ENCODE measurements at places on chromosomes 6 and 20.

DNA sequence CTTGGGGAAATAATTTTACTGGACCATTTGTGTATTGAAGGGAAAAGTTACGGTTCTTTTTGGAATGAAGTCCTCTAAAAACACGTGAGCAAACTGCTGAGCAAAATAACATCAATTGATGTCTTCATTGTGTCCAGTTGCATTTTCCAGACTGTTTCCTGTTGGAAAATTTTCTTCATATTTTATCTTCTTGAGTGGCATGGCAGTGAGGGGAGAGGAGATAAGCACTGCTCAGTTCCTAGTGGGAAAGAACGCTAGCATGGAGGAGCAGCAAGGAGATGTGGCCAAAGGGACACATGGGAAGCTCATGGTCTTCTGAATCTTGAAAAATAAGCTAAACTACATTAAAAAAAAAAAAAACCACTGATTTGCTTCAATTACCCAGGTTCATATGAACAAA lies 776.0 kb downstream of the TFAP2A start:
- DNase-seq: no peak

DNA sequence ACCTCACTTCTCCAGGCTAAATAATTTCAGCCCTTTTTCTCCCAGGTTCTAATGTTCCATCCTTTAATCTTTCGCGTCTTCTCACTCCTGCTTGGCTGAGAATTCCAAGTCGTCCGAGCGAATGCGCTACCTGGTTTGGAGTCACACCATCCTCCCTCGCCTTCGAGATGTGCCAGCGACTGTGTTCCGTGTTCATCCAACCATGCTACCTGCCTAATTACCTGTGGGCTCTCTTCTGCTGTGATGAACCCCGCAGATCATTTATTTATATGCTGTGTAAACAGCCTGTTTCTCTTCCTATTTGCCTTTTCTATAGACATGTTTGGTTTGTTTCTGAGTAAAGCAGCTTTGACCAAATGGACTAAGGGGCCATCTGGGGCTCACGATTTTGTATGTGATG lies 83.5 kb upstream of the TMEM181 start:
- no peak for DNase-seq

DNA sequence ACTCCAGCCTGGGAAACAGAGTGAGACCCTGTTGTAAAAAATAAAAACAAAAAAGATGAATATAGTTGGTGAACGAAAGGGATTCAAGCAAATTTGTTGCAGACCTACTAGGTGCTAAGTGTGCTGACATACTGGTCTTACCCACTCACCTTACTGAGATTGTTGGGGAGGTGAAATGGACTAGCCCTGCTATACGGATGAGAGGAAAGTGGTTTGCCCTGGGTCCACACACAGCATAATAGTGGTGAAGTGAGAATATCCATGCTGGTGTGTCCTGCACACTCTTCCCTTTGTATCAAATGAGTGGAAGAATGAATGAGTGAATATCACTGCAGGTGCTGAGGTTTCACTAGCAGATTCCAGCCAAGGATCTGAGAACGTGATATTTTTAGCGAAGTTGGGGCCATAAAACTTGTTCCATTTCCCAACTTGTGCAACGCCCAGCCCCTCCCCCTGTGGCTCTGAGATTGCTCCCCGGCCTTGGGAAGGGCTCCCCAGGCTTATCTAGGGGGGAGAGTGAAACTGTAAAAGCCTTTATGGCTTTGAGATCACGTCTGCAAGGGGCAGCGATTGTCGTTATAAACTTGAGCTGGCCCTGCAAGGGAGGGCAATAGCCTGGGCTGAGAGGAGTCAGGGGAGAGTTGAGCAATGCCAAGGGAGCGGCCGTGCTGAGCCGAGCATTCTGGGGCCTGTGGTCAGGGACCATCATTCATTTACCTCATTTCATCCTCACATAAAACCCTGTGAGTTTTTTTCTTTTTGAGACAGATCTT lies 33.2 kb upstream of the TTPAL start:
- no peak for DNase-seq

DNA sequence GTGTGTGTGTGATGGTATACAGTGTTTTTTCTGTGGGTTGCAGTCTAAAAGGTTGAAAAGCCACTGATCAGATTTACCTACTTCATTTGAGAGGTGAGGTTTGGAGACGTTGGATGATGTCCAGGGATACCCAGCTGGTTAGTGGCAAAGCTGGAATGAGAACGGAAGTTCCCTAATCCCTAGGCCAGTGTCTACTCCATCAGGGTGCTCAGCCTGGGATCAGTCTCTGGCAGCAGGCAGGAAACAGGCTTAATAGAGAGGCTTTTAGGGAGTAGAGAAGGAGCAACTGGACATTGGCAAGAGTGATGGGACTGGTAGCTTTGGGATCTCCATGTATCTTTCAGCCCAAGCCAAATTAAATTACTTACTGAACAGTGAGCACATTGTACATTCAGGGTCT lies 80.7 kb downstream of the C6orf52 start:
- DNase-seq: no peak

- DNase-seq: no peak
These were observed 169.3 kb downstream of the TSHZ2 start for GRCh38 chr20:53141201-53142050.

GRCh38 chr20:1870792-1871550 lies 24.2 kb upstream of the SIRPA start:
- DNase-seq: no peak

DNA sequence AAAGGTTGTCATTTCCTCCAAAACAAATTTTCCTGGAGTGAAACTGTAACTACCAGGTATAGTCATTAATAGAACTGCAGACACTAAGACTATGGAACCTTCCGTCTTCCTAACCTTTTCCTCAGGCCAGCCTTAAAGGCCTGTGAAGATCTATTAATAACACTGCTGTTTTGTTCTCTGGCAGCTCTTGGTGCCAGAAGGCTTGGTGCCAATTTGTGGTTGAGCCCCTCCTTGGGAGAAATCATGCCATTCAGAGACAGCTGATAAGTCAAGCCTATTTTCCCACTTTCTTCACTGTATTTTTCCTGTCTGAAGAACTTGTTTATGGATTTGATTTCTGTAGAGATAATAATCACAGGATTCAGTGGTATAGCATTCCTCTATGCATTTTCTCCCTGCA lies 64.8 kb downstream of the HCRTR2 start:
- no peak for DNase-seq

DNA sequence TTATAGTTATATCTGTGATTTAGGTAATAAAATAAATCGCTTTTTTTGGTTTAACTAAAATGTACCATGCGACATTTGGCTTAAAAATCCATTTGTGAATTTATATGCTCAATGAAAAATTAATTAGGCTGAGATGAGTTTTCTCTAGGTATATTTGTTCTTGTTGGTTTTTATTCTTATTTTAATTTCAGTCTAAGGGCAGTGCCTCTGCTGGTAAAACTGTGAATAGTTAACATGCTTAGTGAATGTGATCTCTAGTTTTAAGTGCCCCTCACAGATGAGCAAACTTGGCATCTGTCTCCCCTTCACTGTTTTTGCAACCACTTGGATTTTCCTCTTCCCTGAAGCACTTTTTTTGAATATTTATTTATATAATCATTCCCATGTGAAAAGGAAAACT lies 822.7 kb downstream of the GRIK2 start:
- DNase-seq: no peak

DNA sequence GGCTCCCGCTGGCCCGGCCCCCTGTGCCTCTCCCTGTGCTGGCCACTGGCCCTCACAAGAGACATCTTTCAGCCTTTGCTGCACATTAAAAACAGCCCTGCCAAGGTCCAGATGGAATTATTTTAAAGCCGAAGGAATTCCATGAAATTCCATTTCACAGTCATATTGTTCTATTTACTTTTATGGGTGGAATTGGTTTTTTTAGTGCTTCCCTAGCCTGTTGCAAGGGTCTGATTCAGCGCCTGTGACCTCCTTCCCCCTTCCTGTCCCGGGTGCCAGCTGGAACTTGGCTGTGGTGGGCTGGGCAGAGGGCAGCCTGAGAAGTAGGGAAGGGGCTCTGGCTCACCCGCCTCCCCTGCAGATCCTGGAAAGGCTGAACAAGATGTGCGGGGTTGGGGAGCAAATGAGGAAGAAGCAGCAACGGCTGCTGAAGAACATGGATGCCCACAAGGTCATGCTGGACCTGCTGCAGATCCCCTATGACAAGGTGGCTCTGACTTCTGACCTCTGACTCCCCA lies 34.3 kb downstream of the UQCC2 start:
- no peak for DNase-seq

DNA sequence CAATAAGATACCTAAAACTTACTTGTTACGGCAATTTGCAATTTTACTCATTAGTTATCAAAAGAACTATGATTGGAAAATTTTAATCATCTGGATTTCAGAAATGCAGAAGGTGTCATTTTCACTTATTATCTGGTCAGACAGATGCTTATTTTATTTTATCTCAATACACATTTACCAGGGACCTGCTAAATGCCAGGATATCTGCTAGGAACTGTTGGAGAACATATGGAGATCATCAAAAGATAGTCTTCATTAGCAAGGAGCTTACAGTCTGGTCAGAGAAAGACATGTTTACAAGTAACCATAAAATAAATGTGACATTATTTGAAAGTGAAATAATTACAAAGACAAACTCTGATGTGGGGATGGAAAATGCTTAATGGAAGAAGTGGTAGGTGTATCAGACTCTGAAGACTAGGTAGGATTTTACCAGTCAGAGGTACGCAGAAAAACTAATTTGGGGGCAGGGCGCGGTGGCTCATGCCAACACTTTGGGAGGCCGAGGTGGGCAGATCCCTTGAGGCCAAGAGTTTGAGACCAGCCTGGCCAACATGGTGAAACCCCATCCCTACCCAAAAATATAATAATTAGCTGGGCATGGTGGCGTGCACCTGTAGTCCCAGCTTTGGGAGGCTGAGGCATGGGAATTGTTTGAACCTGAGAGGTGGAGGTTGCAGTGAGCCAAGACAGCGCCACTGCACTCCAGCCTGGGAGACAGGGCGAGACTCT lies 137.8 kb downstream of the MYB start:
- DNase-seq: no peak

- no peak for DNase-seq
These were observed 236.8 kb upstream of the FKBP1C start for GRCh38 chr6:62974452-62974851.

Data from stimulated activated CD8-positive, alpha-beta memory T cell treated with anti-CD3 and anti-CD28 coated beads, Interleukin-7, amount 100 ng/mL, for 24 hours (primary cell).